GM18507 (cell line): ENCODE measurements at places on chromosomes 7 and 10.

- no peak for DNase-seq
Measured at GRCh38 chr7:46939558-46939957, 642.4 kb downstream of the TNS3 start.

DNA sequence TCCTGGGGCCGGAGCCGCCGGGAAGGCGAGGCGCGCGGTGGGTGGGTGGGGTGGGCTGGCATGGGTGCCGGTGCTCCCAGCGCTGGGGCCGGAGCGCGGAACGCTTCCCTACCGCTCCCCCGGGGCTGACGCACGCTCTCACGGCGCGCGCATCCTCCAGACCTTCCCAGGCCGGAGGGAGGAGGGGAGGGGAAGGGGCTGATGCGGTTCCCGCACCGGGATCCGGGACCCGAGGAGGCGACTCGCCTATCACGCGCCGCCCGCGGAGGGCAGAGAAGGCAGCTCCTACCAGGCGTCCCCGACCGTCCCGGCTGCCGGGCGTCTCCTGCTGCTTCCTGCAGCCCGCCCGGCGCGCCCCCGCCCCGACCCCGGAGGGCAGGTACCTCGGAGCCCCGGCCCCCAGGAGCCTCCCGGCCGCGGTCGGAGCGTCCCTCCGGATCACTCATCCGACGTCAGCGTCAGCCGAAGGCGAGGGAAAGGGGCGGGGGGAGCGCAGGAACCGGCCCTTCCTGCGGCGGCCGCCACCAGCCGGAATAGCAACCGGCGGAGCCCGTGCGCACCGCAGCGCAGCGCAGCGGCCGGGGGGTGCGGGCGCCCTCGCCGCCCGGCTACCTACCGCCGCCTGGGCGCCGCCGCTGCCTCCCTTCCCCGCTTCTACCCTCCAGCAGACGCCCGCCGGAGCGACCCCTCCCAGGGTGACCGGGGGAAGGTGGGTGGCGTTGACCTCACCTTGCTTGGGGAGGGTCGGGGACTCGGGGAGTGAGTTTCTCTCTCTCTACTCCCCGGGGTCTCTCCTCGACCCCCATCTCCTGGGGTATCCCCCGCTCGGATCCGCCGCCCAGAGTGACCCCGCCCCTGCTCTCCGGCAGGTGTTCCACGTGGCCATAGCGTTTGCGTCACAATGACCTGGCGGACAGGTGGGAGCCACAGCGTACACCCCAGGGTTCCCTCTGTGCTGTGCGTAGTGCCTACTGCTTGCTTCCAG, at the start of gene ICA1:
Gene ICA1 (minus strand): TSS at position 457 of the 985 bp plus-strand sequence. CDS start 26,241 bp downstream, outside the sequence.
- DNase-seq: no peak

- DNase-seq: no peak
Measured at GRCh38 chr7:112752576-112752975, 37.6 kb downstream of the TMEM168 start.

- DNase-seq: no peak
Measured at GRCh38 chr7:956031-956430, 1.6 kb upstream of the ADAP1 start.

- no peak for DNase-seq
Measured at GRCh38 chr7:41205600-41205999, 497.3 kb downstream of the INHBA start.

GRCh38 chr7:153190452-153190851, 430.9 kb downstream of the ACTR3B start:
- DNase-seq: no peak
